ENCODE measurements at places on chromosomes 12 and 14.

DNA sequence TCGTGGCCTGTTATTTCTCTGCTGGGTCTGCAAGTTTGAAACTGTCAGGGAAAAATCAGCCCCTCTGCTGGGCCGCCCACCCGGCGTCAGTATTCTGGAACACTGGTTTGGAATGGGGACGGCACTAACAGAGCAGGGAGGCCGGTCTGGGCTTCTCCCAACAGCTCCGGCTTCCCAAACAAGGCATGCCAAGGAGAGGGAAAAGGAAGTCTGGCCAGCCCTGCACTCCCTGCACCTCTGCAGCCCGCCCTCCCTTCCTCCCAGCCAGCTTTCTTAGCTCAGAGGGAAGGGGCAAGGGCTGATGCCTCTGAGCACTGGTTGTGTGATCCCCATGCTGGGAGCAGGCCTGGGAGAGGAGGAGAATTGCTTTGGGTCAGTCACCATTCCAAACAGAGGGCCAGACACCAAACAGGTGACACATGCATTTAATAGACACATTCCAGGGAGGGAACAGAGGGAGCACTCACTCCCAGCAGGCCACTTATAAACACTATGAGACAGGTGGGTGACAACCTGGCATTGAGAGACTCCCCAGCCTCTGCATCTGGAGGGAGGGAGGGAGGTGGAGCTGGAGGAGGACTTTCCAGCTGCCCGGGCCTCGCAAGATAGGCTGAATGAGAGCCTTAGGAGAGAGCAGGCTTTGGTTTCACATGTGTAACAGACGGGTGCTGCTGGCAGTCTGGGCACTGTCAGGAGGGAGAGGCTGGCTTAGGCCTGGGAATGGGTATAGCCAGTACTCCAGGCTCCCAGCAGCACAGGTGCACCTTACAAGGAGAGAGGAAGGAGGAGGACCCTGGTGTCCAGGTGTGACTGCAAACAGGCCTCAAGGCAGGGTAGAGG, 10.3 kb downstream of the KRT75 start:
- DNase-seq = no peak

- DNase-seq = no peak
Observed at GRCh38 chr12:20319366-20319765, 49.0 kb upstream of the PDE3A start.

DNA sequence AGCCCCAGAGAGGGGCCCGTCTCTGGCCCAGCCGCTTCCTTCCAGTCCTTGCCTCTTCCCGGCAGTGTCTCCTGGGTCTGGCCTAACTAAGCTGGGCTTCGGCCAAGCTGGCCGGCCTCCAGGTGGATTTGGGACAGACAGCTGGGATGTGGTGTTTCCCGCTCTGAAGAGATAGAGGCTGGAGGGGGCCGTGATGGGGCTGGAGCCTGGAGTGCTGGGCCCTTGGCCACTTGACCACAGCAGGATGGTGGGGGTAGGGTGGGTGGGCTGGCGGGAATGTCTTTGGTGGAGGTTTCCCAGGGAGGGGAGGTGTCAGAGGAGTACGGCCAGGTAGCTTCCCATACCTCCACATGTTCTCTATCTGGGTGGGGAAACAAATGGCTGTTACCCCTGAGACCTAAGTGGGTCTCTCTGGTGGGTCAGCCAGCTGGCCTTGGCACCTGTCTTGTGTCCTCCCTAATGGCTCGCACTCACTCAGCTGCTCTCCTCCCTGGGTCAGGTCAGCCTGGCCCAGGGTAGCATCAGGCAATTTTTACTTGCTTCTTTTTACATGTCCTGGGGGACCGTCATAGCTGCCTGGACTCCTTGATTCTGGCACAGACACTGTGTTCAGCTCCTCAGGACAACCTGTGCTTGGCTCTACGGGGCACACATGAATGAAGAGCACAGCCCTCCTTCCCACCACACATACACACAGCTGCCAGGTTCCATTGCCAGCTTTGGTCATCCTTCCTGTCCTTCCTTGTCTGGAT, 19.8 kb upstream of the PGF start:
- no peak for DNase-seq

- no peak for DNase-seq
Observed at GRCh38 chr12:106154751-106155273, 16.1 kb upstream of the NUAK1 start.

GRCh38 chr12:4331221-4331620, 10.2 kb downstream of the TIGAR start:
- DNase-seq = no peak

GRCh38 chr12:10243818-10244520, 31.3 kb downstream of the GABARAPL1 start:
- DNase-seq = no peak

GRCh38 chr14:54173802-54174201, 217.2 kb upstream of the BMP4 start:
- DNase-seq = no peak

GRCh38 chr12:117646520-117646919, 285.1 kb upstream of the NOS1 start:
- DNase-seq = no peak

DNA sequence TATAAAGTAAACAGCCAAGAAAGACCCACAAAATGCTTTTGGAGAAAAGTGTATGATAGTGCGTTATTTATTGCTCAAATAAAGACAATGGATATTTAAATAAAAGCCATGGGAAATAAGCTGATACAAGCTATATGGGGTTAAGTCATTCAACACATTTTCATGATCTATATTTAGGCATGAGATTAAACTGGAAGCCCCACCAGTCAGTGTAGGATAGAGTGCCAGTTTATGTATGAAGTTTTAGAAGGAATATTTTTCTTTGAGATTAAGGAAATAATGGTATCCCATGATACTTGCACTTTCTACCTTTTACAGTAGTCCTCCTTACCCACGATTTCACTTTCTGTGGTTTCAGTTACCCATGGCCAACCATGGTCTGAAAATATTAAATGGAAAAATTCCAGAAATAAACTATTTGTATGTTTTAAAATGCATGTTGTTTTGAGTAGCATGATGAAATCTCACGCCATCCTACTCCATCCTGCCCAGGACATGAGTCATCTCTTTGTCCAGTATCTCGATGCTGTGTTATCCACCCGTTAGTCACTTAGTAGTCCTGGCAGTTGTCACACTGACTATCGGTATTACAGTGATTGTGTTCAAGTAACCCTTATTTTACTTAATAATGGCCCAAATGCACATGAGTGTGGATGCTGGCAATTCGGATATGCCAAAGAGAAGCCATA, 22.3 kb downstream of the SYT1 start:
- peak; percentile 92 for DNase-seq

GRCh38 chr12:54565986-54566544, 16.7 kb downstream of the PDE1B start:
- DNase-seq = no peak

DNA sequence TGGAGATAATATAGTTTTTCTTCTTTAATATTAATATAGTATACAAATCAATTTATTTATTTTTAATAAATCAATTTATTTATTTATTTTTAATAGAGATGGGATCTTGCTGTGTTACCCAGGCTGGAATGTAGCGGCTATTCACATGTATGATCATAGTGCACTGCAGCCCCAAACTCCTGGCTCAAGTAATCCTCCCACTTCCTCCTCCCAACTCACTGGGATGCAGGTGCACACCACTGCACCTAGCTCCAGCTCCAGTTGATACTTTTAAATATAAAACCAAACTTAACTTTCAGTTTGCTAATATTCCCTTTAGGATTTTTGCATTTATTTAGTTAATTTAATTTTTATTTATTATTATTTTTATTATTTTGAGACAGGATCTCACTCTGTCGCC, 8.6 kb downstream of the GOLGA5 start:
- no peak for DNase-seq

DNA sequence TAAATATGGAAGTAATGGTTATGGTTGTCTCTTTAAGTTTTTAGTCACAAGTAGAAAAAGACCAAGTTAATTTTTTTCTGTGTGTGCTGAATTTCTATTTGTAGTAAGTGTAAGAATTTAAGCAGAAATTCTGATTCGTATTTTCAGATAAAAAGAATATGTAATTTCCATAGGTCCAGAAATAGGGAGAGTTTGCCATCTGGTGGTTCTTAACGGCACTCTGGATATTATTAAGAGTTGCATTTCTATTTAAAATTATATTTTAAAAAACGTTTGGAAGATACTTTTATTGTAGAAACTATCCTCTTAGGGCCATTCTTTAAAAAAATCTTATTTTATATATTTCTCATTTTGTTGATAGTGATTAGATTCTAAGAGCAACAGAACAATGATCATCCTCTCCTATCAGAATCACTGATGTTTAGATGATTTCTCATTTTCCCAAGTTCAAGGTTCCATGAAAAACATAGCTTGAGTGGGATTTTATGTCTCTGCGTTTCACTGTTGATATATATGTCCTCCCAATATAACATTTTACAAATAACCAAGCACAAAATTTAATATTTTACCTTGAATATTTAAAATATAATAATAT, 88.3 kb downstream of the LRRK2 start:
- peak; percentile 13 for DNase-seq

DNA sequence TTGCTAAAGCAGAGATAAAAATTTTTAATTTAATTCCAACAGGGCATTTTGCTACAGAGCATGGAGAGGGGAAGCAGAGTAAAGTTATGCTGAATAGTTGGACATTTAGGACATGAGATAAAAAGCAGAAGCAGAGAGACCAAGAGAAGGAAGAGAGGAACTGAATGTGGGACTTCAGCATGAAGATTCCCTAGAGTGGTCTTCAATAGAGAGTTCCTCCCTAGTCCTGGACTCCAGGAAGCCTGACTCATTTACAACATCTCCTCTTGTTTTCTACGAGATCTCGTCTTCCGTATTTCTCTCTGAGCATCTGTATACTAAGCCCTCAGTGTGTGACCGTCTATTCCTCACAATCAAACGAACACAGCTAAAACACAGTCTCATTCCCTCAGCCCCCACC, 35.2 kb upstream of the IFT81 start:
- DNase-seq = no peak

- DNase-seq = no peak
Observed at GRCh38 chr12:15200641-15201040, 20.6 kb downstream of the RERG start.

- DNase-seq = no peak
Observed at GRCh38 chr12:128818065-128819022, 5.4 kb downstream of the SLC15A4 start.

DNA sequence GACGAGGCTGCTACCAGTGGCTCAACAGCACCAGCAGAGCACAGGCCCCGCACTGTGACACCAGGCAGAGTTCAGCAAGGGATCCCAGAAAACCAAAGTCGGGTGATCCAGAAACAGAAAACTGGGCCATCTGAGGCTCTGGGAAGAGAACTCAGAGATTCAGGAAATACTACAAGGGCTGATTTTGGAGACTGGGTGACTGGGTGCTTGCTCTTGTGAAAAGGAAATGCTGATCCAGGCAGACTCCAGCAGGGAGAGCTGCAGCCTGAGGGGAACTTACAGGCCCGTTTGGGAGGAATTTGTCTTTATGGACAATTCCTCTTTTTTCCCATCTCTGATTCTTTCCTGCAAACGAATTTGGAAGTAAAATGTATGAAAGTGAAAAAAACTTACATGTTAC, 28.2 kb downstream of the FOXN3 start:
- DNase-seq = no peak

GRCh38 chr14:50524060-50524459, 8.3 kb downstream of the MAP4K5 start:
- no peak for DNase-seq

- peak; percentile 17 for DNase-seq
Observed at GRCh38 chr14:69013943-69014782, 35.1 kb upstream of the ACTN1 start.

DNA sequence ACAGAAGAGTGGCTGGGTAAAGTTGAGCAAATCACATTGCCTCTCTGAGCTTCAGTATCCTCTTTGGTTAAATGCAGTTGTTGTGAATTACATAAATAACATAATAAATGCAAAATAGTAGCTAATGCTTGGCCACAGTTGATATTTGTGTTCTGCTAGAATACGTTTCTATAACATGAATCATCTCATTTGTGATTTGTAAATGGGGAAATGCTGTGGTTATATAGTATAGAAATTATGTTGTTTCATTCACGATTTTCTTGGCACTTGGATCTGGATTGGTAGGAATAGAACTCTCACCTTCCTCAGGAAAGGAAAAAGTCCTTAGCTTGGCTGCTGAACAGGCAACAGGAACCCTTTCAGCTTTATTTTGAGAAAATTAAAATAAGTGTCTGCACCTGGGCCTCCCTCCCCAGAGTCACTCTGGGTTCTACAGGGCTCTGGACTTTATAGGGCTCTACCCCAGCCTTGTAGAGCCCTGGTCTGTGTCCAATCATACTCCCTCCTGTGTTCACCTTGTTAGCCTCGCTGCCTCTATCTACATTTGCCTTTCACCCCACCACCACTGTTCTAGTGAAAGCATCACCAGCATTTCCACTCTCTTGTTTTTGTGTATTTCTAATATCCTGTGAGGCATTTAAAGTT, 107.7 kb upstream of the BCAT1 start:
- DNase-seq = no peak

GRCh38 chr12:121776190-121777098, 17.0 kb downstream of the RHOF start:
- peak; percentile 72 for DNase-seq

DNA sequence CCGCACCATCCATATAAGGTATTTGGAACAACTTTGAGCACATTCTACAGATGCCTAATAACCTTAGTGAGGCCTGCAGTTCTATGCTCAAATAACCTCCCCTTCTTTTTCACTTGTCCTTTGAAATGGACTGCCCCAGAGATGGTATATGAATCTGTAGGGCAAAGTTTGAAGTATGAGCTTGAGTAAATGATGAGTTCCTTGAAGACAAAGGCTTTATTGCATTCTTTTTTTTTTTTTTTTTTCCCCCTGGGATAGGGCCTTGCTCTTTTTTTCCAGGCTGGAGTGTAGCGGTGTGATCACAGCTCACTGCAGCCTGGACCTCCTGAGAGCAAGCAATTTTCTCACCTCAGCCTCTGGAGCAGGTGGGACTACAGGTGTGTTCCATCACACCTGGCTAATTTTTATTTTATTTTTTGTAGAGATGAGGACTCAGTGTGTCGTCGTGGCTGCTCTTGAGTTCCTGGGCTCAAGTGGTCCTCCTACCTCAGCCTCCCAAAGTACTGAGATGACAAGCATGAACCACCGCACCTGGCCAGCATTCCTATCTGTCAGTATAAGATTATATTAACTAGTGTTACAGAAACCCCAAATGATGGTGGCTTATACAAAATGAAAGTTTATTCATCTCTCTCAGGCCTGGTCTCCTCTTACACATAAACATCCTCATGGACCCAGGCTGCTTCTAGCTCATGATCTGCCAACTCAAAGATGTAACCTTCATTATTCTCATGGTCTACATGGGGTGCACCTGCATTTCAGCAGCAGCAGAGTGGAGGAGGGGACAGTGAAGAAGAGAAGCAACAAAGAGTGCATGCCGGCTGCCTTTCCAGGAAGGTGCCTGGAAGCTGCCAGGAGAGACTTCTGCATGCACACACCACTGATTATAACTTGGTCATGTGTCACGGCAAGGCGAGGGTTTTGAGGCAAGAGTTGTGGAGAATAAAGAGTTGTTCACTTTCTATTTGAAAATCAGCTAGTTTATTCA, 101.4 kb downstream of the DUSP16 start:
- DNase-seq = no peak
